NCI-H1694 (cell line): ENCODE measurements at places on chromosomes 11 and 22.

GRCh38 chr22:18077087-18077638, 627 bp upstream of the PEX26 start:
- DNase-seq, result no peak

- DNase-seq, result no peak
Measured at GRCh38 chr11:32141745-32142546, 51.1 kb downstream of the RCN1 start.

DNA sequence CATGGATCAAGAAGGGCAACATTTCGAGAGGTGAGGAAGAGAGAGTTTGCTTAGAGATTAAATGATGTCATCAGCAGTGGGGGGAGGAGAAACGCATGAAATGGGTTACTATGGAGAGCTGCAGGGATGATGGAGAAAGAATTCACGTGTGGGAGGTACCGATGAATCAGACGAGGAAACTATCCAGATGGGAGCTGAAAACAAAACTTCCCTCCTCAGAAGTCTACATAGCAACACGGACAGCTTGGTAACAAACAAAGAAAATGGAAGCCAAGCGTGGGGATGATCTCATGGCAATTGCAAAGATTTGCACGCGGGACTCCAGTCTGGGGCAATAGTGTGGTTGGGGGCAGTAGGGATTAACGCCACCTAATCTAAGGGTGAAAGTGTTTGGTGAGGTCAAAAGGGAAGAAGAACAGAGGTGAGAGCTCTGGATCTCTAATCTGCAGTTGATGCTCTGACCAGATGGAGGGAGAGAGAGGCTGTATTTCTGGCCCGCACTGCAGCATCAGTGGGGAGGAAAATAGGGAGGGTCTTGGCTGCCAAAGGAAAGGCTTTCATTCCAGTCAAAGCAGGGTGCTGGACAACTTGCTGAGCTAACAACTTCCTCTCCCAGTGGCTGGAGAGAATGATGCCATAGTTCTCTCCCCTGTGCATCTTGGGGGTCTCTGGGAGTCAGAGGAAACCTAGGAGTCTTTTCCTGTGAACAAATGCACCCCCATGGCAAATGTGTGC, 43.4 kb upstream of the CSNK2A3 start:
- DNase-seq, result no peak

DNA sequence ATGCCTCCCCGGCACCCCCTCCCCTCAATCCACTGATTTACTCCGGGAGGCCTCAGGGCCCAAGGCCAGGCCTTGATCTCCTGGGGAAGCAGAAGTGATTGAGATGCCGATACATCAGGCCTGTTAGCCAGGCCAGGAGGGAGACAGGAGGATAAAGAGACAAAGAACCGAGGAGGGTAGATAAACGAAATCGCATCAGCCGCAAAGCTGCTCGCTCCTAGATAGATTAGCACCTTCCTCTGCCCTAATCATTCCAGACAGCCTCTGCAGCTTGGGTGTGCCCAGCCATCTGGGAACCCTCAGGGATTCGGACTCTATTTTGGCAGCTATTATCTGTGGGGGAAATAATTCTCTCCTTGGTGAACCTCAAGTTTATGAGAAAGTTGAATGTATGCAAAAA, 121.2 kb downstream of the ABTB2 start:
- DNase-seq, result no peak

DNA sequence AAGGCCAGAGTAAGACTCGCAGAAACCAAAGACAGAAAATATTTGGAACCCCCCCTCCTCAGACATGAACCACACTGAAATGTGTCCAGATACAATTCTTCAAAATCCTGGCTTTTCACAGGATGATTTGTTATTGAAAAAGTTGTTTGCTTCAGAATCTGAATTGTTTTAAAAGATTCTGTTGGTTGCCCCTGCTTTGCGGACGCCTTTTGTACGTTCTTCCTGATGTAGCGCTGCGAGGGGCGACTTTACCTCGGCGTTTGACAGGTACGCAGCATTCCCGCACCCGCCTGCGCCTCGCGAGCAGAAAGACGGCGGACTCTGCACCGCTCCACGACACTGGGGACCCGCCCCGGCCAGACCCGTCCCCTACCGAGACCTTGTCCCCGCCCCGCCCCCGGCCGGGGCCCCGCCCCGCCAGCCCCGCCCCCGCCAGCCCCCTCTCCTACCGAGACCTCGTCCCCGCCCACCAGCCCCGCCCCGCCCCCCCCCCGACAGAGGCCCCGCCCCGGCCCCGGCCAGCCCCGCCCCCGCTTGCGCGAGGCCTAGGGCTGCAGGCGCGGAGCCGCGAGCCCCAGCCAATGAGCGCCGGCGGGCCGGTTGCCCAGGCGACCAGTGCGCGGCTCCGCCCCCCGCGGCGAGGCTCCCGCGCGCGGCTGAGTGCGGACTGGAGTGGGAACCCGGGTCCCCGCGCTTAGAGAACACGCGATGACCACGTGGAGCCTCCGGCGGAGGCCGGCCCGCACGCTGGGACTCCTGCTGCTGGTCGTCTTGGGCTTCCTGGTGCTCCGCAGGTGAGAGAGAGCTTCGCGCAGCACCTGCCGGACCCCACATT, at the start of gene GLB1L2:
GLB1L2 (plus strand) TSS at position 635 of the 835 bp plus-strand sequence; CDS start at position 709, 74 bp downstream.
- no peak for DNase-seq

DNA sequence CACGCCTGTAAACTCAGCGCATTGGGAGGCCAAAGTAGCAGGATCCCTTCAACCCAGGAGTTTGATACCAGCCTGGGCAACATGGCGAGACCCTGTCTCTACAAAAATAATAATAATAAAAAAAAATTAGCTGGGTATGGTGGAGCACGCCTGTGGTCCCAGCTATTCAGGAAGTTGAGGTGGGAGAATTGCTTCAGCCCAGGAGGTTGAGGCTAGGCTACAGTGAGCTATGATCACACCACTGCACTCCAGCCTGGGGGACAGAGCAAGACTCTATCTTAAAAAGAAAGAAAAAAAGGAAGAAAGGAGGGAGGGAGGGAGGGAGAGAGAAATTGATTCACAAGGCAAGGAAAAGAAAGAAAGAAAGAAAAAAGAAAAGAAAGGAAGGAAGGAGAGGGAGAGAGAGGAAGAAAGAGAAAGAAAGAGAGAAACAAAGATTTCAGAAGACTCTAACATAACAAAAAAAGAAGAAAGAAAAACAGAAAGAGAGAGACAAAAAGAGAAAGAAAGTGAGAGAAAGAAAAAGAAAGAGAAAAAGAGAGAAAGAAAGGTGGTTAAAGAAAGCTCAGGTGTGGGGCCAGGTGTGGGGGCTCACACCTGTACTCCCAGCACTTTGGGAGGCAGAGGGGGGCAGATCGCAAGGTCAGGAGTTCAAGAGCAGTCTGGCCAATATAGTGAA, 37.3 kb upstream of the MYH9 start:
- no peak for DNase-seq

- DNase-seq, result no peak
Measured at GRCh38 chr22:27882507-27883290, 36.4 kb downstream of the PITPNB start.

DNA sequence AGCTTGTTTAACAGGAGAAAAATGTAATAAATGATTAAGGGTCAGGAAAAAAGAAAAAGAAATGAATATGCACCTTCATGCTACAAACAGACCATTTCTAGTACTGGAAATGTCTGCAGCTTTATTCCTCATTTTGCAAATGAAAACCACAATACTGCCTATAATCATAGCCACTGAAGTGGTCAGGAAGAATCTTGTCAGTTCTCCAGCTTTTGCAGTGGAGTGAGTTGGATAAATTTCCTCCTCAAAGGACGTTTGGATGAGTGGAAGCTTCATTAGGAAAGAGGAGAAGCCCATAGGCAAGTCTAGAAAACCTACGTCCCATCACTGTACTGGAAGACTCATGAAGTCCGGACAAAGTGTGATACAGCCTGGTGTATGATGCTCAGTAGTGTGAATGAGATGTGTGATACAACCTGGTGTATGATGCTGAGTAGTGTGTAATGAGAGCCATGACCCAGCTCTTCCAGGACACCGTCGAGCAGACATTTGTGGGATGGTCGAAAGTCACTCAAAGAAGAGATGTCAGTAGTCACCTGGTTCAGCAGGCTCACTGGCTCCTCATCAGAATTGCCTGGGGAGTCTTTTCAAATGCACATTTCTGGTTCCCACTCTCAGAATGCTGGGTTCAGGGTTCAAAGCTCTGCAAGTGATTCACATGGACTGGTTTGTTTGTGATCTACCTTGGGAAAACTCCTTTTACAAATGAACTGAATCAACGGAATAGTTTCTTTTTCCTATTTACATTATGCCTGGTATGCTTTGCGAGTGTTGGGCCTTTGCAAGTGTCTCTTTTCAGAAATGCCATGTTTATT, 101.3 kb downstream of the PDHX start:
- DNase-seq, result no peak

GRCh38 chr11:27997344-27997743, 110.6 kb downstream of the KIF18A start:
- DNase-seq, result no peak

- DNase-seq, result no peak
Measured at GRCh38 chr22:35905894-35906293, 122.7 kb downstream of the RBFOX2 start.

GRCh38 chr22:46696614-46697013, 41.4 kb downstream of the CERK start:
- no peak for DNase-seq

DNA sequence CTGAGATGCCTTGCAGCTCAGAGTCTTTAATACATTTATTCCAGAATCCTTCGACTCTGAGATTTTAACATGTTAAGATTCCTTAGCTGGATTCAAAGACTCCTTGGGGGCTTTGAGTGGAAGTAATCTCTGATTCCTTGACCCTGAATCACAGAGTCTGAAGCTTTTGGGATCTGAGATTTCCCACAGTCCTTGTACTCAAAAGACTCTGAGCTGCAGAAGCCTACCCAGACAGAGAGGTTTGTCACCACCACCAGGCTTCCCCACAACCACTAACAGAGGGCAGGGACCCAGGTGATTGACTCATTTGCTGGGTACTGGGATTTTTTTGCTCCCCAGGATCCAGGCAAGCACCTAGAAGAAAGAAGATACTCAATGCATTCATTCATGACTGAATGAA, 1.4 kb upstream of the SERPINH1 start:
- DNase-seq, result no peak

DNA sequence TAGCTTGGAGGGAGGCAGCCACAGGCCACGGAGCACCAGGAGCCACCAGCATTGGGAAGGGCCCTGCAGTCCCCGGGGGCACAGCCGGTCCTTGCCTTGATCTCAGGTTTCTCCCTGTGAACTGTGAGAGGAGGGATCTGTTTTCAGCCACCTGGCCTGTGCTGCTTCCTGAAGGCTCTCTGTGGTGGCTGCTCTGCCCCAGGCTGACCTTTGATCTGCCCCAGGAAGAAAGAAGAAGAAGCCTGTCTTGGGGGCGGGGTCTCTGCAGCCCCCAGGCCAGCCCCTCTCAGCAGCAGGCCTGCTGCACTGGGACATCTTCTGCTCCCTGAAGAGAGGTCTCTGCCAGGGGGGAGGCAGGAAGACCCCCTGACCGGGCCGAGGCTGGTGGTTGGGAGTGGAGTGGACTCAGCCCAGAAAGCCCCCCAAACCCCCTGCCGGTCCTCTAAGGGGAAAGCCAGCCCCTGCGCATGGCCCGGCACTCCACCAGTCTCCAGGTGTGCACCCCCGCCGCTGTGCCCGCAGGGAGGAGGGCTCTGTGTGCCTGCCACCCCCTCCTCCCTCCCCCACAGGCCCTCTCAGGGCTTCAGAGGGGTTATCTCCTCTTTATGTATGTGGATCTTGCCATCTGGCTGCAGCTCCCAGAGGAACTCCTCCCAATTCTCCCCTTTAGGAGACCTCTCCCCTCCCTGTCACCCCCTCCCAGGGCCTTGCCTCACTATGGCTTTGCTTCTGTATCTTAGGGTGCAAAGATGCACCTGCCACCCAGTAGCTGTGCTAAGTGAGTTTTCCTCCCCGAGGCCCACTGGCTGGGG, 675.3 kb downstream of the BRD1 start:
- no peak for DNase-seq

GRCh38 chr11:68173926-68174325, 39.2 kb downstream of the KMT5B start:
- no peak for DNase-seq
